Inflammatory macrophage treated with lipopolysaccharide for 4 hours (primary cell): ENCODE measurements at places on chromosomes 2 and 18.

- no peak for DNase-seq
These were observed 25.6 kb downstream of the AP1S3 start for GRCh38 chr2:223811757-223812156.

- DNase-seq = no peak
These were observed 126.6 kb downstream of the VAPA start for GRCh38 chr18:10040287-10041011.

DNA sequence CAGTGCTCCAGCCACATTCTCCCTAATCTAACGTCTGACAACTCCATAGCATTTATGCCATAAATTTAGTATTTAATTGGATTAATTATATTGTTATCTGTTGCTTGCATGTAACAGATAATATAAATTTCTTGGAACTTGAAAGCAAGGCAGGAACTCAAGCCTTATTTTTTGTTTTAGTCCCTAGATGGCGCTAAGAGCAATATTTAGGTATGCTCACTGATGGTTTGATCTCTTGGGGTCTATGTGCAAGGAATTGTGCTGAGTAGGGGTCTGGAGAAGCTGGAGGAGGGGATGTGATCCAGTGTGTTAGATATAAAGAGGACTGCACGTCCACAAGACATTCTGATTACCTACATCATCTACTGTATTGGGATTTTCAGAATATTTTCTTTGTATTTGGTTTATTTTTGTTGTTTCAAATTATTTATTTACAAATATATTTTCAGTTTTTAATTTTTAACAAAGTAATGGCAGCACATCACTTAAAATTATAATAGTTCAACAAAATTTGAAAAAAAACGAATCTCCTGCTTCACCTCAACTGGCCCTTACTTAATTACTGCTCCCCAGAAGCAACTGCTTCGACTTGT, 32.8 kb downstream of the KATNAL2 start:
- peak; percentile 22 for DNase-seq

DNA sequence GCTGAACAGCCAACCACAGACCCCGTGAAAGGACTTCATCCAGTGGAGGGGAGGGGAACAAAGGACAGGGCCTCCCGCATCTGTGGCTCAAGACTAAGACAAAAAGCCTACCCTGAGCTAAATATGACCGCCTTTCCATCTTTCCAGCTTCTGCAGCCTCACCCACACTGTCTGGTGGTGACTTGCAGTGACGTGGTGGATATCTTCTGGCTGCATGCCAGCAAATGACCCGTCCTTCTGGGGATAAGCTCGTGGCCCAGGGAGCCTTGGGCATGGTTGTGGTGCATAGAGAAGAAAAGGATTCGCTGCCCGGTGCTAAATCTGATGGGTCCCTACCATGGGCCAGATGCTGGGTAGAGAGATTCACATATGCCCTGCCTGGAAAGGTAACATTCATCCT, 8.7 kb upstream of the NGEF start:
- DNase-seq = no peak

DNA sequence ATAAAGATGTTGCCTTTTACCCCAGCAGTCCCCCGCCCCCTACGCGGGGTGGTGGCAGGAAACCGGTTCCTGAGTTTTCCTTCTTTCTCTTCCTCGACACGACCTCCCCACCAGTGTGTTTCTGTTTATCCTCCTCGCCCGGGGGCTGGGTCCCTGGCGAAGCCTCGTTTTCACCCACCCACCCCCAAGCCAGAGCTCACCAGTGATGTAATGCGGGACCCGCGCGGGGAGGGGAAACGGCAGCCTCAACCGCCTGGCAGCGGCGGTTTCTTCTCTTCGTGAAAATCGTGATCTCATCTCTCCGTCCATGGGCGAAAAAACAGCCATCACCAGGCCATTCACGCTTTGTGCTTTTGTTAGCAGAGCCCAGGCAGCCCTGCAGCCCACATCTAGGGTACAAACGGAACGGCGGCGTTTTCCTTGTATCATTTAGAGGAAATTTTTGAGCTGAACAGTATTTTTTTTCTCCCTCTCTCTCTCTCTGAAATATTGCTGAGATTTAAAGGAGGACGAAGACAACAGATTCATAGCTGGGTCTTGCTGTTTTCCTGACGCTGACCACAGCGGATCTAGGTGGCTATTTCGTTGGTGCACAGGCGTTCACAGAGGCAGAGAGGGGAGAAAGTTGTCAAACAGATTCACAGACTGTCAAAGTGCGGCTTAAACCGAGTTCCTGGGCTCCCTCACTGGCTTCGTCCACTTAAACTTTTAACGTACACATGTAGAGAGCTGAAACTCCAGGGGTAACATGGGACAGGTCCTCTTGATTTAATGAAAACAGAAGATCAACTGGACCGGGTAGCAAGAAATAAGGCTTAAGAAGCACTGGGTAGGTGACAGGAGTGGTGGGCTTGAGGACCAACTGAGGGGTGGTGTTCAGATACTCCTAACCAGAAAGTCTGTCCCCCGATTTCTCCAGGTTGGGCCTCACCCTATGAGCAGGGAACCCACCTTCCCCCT, 21.9 kb upstream of the PAX3 start:
- peak; percentile 44 for DNase-seq

GRCh38 chr2:240503848-240504247, 53.9 kb downstream of the ANKMY1 start:
- no peak for DNase-seq

GRCh38 chr2:121603185-121603584, 46.1 kb downstream of the CLASP1 start:
- DNase-seq = no peak

DNA sequence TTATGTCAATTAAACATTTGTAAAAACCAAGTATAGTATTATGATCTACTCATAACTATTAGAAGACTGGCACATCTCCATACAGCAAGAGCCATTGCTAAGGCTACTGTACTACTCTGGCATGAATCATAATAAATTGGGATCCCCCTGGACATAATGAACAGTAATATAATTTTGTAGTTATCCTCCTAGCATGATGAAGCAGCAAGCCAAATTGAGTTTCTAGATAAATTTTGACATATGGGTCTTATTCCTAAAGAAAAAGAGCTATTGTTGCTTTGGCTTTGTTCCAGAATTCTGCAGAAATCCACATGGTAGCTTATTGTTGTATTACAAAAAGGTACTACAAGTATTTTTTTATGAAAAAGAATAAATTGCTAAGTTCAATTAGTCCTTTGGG, 204.3 kb downstream of the CAMKMT start:
- DNase-seq = no peak

- no peak for DNase-seq
These were observed 158.8 kb upstream of the WDSUB1 start for GRCh38 chr2:159445307-159445706.

DNA sequence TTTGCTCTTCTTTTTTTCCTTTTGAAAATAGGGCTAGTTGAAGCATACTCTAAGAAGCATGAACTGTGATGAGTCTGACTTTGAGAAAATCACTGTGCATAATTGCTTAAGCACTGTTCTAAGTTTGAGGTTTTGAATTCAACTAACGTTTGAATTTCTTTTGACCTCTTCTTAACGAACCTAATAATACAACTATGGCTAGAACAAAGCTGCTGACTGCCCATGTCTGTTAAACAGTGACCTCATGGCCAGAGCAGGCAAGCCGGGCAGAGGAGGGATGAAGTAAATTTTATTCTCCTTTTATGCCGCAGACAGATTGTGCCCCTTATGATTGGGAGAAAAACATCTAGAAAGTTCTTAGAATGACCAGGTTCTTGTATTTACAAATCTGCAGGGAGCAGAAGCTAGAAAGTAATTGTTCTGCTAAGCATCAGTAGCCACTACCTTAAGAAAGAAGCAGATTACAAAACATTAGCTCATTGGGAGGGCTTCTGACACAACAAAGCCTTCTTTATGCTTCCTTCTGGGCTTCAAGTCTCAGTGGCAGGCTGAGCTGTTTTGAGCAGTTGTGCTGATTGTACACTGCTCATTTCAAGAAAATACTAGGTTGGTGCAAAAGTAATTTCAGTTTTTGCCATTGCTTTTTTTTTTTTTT, 97.8 kb upstream of the RASGRP3 start:
- no peak for DNase-seq
